ENCODE measurements at places on chromosomes 5 and 9. TPM values are rescaled to one million over a fixed set of nuclear protein-coding genes. Genes with fewer than 3 reads are reported as not detected.

DROSHA gene
- 104 TPM for polyA plus RNA-seq

FOXD4 gene
- polyA plus RNA-seq, result 0.20 TPM

PCDHGA5 gene
- polyA plus RNA-seq, result 6.1 TPM

ANKRD18B gene
- polyA plus RNA-seq, result 2.4 TPM

SEMA4D gene
- polyA plus RNA-seq, result 61.3 TPM

ASB6 gene
- polyA plus RNA-seq, result 16.7 TPM

SPINK4 gene
- polyA plus RNA-seq, result not detected

Data from left renal pelvis (tissue), 4 donors.